ENCODE measurements at places on chromosomes 16 and 17. TPM values are rescaled to one million over a fixed set of nuclear protein-coding genes. Genes with fewer than 3 reads are reported as not detected.

TBC1D3I gene
- total RNA-seq: 0.43 TPM

- no peak for ATAC-seq
Observed at GRCh38 chr16:60566901-60567300, 1469.3 kb downstream of the CDH8 start.

- ATAC-seq: no peak
Observed at GRCh38 chr17:57862694-57863667, 13.1 kb upstream of the MRPS23 start.

MT3 gene
- 3.0 TPM for total RNA-seq

SMIM22 gene
- total RNA-seq: not detected

DNA sequence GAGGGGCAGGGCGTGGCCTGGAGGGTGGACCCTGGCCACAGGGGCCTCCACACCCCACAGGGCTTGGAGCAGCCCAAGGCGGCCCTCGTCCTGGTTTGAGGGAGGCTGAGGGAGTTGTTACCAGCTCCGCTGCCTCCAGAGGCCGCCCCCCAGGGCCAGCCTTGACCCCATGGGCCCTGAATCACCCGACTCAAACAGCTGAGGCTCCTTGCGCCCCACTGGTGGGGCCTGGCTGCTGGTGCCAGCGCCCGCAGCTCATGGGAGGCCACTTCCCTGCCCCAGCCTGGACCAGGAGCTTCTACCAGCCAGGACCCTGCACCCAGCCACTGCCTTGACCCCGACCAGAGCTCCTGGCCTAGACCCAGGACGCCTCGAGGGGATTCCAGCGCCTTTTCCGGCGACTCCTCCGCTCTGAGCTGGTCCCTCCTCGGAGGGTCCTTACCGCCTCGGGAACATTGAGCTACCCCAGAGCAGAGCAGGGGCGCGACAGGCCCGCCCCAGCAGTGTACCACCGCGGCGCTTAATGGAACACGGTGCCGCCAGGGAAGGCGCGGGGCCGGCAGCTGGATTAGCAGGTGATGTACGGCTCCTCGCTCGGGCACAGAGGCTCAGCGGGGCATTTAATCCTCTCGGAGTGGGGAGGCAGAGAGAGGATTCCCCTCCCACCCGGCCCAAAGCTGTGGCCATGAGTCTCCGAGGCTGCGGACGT is 37.2 kb downstream of the GSE1 start:
- ATAC-seq: no peak

DNA sequence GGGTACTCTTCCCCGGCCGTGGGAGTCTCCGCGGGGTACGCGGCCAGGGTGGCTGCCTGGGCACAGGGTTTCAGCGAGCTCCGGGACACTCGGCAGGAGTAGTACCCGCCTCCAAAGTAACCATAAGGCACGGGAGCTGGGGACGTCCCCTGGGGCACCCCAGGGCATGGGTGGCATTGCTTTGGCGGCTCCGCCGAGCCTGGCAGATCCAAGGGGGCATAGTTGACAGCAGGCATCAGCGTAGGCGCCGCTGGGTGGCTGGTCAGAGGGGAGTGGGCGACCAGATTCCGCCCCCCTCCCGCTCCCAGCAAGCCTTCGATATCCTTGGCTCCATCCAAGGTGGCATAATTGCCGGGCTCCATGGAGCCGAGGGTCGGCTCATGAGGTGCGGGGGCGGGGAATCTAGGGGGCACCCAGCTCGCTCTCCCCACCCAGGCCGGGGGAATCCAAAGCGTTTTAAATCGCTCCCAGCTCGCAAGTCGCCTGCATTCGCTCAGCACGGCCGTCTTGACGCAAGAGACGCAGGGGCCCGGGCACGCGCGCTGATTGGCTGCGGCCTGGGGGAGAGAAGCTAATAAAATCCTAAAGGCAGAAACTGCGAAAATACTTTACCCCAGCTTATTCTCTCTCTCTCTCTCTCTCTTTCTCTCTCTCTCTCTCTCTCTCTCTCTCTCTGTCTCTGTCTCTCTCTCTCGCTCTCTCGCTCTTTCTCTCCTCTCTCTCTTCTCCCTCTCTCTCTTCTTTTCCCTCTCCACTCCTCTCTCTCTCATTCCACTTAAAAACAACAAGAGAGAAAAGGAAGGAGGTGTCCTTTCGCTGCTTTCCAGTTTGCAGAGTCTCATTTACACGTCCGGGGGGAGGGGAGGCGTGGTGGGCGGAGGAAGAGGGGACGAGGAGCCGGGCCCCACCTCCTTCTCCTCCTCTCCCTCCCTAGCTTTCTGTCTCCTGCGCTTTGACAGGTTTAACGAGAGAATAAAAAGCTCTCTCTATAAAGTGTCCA is at the start of gene HOXB13:
TSS of gene HOXB13 (minus strand) at position 519 of the 1,000 bp plus-strand sequence. CDS start at position 362, 157 bp downstream.
- ATAC-seq: no peak

OR1A1 gene
- not detected for total RNA-seq

USP36 gene
- total RNA-seq: 139 TPM

CRYM gene
- not detected for total RNA-seq

DNA sequence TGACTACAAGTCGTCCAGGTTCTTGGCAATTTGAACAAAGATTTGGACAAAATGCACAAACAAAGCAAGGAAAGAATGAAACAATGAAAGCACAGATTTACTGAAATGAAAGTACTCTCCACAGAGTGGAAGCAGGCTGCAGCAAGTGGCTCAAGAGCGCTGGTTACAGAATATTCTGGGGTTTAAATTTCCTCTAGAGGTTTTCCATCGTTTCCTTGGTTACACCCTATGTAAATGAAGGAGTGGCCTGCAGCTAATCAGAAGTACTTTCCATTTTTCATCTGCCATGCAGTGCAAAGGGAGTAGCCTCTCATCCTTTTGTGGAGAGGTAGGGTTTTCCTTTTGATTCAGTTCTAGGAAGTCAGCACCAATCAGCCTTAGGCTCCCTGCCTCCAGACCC is 11.8 kb downstream of the STXBP4 start:
- no peak for ATAC-seq

- ATAC-seq: no peak
Observed at GRCh38 chr16:67477960-67478554, 2.9 kb downstream of the ATP6V0D1 start.

GRCh38 chr16:31441956-31442355 is 633 bp downstream of the ZNF843 start:
- no peak for ATAC-seq

ZNF423 gene
- total RNA-seq: not detected

HIGD1B gene
- total RNA-seq: not detected

DNA sequence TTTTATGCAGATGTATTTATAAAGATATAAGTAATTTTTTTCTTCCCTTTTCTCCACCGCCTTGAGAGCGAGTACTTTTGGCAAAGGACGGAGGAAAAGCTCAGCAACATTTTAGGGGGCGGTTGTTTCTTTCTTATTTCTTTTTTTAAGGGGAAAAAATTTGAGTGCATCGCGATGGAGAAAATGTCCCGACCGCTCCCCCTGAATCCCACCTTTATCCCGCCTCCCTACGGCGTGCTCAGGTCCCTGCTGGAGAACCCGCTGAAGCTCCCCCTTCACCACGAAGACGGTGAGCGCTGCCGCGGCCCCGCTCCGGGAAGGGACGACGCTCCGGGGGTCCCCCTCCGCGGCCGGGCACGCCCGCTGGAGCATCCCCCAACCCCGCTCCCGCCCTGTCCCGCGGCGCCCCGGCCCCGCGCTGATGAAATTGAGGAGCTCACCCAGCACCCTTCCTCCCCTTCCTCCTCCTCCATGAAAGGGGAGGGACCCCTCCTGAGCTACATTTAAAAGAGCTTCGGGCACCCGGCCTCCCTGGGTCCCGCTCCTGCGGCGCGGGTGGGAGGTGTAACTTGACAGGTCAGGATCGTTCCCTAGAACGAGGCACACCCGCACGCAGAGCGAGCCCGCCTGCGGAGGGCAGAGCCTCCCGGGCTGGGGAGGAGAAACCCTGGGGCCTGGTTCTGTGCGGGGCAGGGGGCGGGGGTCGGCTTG is 706 bp downstream of the HLF start:
- peak; percentile 42 for ATAC-seq

GRCh38 chr16:11356573-11357331 is 11.5 kb downstream of the RMI2 start:
- ATAC-seq: no peak

DNA sequence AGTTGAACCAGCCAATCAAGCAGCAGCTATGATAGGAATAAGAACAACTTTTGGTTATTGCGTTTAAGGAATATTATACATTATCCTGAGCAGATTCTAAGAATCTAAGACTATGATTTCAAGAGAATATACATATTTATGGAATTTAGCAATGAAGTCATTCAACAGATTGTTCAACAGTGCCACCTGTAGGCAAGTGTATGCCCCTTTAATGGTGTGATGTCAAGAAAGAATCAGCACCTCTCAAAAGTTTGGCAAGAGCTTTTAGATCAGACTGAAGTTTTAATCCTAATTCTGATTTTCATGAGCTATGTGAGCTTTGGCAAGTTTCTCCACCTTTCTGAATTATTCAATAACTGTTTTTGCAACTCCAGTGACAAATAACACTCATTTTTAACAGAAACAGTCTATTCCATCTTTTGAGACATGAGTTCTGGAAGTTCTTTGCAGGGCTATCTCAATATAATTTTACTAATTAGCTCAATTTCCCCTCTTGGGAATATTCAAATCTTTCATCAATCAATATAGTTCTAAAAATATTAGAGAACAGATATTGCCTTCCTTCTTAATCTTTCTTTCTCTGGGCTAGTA is 474.3 kb upstream of the TOM1L1 start:
- ATAC-seq: no peak

- ATAC-seq: peak; percentile 82
Observed at GRCh38 chr17:75346906-75347305, 57.7 kb upstream of the SLC25A19 start.

TBC1D3D gene
- total RNA-seq: 0.85 TPM

DNA sequence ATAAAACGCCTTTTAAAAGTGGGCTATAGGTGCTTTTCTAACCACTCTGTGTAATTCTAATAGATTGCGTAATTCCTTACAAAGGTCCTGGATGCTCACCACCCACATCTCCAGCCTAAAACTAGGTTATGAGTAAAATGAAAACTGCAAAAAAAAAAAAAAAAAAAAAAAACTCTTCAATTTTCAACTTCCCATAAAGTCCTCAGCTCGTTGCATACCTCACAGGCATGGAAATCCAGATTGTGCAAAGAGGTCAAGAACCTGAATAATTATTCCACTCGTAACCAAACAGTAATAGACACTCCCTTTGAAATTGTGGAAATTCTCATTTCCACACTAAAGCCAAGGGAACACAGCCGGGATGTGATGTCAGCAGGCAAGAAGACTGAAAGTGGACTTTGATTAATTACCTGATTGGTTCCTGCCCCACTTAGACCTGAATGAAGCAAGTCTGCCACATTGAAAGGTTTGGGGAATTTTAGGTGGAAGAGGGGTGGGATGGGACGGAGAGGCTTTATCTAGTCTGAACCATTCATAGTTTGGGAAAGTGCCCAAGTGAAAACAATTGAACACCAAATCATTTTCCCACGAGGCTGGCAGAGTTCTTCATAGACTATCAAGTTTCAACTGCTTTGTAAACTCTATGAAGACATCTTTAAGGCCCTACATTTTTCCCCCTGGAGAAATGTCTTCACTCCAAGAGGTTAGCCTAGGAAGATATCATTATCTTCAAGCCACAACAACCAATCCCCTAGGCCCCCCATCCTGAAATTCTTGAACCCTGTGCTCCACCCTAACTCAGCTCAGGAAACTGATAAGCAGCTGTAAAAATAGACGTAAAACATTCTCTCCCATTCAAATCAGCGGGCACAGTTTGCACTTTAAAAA is 49.1 kb upstream of the TANC2 start:
- no peak for ATAC-seq

- no peak for ATAC-seq
Observed at GRCh38 chr17:75349589-75349988, 55.9 kb downstream of the GRB2 start.

KRT13 gene
- not detected for total RNA-seq

- ATAC-seq: no peak
Observed at GRCh38 chr17:50517504-50518383, 9.5 kb downstream of the MYCBPAP start.

- ATAC-seq: peak; percentile 4
Observed at GRCh38 chr17:74041869-74042640, 161.4 kb upstream of the RPL38 start.

CD300H gene
- not detected for total RNA-seq

DNA sequence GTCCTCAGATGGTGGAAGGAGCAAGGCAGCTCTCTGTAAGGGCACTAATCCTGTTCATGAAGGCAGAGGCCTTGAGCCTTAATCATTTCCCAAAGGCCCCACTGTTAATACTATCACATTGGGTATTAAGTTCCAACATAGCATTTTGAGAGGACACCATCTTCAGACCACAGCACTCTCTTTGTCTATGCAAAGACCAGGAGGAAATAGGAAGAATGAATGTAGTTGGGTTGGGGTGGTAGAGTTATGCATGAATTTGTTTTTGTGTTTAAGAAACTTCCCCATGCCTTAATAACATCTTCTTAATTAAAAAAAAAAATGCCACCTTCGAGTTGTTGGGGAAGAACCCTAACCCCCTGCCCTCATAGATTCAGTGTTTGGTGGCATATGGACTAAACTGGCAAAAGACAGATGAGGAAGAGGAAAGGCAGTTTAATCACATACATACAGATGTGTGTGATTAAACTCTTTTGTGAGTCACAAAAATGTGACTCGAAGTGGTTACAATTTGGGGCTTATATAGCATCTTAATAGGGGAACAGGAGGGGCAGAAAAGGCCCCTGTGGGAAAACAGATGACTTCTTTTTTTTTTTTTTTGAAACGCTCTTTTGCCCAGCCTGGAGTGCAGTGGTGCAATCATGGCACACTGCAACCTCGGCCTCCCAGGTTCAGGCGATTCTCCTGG is 35.0 kb upstream of the SLC5A10 start:
- no peak for ATAC-seq

KCTD2 gene
- total RNA-seq: 22.1 TPM

GRCh38 chr17:57956291-57957119 is 1.3 kb upstream of the CUEDC1 start:
- ATAC-seq: peak; percentile 61

GRCh38 chr16:85570213-85570734 is 42.8 kb upstream of the GSE1 start:
- peak; percentile 80 for ATAC-seq

TBC1D3C gene
- total RNA-seq: not detected

GRCh38 chr17:40937384-40937819 is at the start of gene KRT23:
KRT23 (minus strand) TSS chr17:40937646; CDS start chr17:40936603, 1,043 bp downstream.
- peak; percentile 39 for ATAC-seq

GRCh38 chr17:41894791-41895331 is 23.9 kb downstream of the ACLY start:
- no peak for ATAC-seq

TNFRSF13B gene
- total RNA-seq: not detected

- no peak for ATAC-seq
Observed at GRCh38 chr16:3038896-3039295, 2.2 kb upstream of the BICDL2 start.

- ATAC-seq: no peak
Observed at GRCh38 chr16:73280388-73280787, 232.5 kb upstream of the ZFHX3 start.

GRCh38 chr17:80621997-80622357 is 77.3 kb downstream of the RPTOR start:
- peak; percentile 37 for ATAC-seq

ITGAD gene
- total RNA-seq: not detected

DNA sequence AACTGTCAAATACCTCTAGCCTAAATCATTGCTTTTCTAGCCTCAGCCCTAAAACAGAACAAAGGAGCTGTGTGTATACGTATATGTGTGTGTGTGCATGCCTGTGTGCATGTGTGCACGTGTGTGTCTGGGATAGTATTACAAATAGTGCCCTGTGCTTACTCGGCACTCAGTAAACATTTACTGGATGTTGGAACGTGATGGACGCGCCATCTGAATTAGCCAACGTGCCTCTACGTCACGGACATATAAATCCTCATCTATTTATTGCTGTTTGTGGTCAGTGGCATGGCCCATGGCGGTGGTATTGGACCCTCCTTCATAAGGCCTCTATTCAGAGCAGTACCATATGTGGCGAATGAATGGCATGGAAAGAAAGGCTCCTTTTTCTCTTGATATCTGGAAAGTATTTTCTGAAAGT is 37.5 kb downstream of the WWP2 start:
- ATAC-seq: no peak
